Aortic smooth muscle cell (primary cell): ENCODE measurements at places on chromosomes 6 and 20. TPM values are rescaled to one million over a fixed set of nuclear protein-coding genes. Genes with fewer than 3 reads are reported as not detected.

KIAA1755 gene
- total RNA-seq = 5.8 and 10.0 TPM in 2 replicates

CPNE5 gene
- total RNA-seq = 0.31 and 0.40 TPM in 2 replicates

SPTLC3 gene
- total RNA-seq = 14.7 and 15.1 TPM in 2 replicates

CLDN20 gene
- not detected in 2 replicates for total RNA-seq

SLC52A3 gene
- not detected in 2 replicates for total RNA-seq

CNBD2 gene
- 1.8 and 3.0 TPM in 2 replicates for total RNA-seq

UNC93A gene
- total RNA-seq = not detected in 2 replicates

TSHZ2 gene
- total RNA-seq = 2.2 and 4.0 TPM in 2 replicates

ZKSCAN3 gene
- total RNA-seq = 2.9 and 4.7 TPM in 2 replicates

CD24 gene
- total RNA-seq = 0.26 and 0.37 TPM in 2 replicates

GRM1 gene
- total RNA-seq = 0.06 and 0.13 TPM in 2 replicates

CDH26 gene
- 0.12 and 0.26 TPM in 2 replicates for total RNA-seq
